ENCODE measurements at places on chromosomes 13 and 19. TPM values are rescaled to one million over a fixed set of nuclear protein-coding genes. Genes with fewer than 3 reads are reported as not detected.
A peak's percentile ranks its signal among the peaks of the same experiment; 100 is the strongest.

DNA sequence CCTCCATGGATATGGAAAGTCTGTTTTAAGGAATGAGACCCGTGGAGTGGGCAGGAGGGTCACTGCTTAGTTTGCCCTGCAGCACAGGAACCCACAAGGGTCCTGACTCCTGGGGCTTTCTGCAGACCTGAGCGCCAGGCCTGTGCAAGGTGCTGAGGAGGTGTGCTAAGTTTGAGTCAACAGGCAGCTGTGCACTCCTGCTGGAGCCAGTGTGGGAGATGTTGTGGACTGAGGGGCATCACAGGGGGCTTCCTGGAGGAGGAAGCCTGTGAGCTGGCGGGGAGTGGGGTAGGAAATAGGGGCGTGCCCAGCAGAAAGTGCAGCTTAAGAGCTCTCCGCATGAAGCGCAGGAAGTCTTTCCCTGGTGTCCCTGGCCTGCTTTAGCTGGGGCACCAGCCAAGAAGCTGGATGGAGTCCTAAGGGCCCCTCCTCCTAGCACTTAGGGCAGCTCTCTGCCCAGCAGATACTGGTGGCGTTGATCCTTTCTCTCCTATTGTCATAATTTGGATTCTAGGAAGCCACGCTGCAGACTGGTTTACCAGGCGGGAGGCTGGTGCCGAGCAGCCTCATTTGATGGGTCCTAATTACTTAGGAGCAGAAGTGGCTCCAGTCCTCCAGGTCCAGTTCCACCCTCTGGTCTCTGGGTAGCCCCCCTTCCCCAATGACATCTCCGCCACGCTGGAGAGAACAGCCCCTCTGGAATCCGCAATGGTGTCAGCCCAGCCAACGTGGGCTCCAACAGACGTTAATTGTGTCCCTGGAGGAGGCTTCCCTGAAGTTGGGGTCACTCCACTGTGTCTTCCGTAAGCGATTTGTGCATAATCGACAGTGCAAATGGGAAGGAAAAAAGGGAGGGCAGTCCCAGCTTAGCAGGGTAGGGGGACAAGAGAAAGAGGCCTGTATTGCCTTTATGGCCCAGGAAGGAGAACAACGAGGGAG, 309.2 kb downstream of the ZNF536 start:
- DNase-seq = no peak

DNA sequence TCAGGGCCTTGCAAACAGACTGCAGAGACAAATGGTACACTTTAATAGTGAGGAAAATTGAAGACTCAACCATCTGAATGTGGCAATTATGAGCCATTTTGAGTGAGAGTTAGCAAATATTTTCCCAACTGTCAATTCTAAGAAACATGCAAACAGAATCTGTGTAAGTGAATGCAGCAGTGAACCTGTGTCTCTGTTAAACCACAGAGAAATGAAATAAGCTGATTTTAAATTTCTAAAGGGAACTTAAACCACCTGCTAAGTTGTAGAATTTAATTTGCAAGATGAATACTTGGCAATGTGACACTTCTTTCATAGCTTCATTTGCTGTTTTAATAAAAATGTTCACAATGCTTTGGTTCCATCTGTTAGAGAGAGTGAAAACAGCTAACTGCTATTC, 42.0 kb upstream of the TDRD3 start:
- DNase-seq = no peak

DNA sequence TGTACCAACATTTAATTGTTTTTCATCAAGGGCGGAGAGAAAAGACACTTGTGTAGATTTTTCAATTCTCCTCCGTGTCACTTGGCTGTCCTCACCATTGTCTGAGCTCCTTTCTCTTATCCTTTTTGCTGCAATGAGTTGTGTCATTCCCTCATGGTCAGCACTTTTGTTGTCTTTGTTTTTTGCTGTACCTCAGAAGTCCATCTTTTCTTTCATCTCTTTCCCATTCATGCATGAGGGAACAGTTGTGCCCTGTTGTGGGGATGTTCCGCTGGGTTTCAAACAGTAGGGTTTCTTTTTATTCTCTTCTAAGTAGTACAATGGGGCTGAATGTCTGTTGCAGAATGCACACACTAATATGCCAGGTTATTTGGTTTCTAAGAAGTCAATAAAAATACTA, 222.6 kb downstream of the TM9SF2 start:
- no peak for DNase-seq

GRCh38 chr19:46841458-46842083, 9.1 kb downstream of the AP2S1 start:
- DNase-seq = peak; percentile 61

- DNase-seq = no peak
These were observed 63.4 kb downstream of the MLLT1 start for GRCh38 chr19:6216236-6216995.

DNA sequence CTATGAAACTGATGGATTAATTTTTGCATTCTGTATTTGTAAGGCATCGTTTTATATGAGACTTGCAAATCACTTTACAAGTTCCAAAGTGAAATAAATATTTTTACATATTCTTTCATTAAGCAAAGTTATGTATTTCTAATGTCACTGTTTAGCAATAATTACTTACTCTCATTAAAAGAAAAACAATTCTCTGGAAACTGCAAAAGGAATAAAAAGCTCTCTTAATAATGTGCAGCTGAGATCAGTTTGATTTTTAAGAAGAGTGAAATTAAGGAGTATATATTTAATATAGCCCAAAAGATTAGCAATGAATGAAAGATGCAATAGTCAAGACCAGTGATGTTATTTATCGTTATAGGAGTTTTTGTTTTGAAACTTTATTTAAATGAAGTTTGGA, 155.2 kb downstream of the GPC5 start:
- DNase-seq = no peak

GRCh38 chr13:97259798-97260714, 37.9 kb downstream of the MBNL2 start:
- peak; percentile 79 for DNase-seq

DNA sequence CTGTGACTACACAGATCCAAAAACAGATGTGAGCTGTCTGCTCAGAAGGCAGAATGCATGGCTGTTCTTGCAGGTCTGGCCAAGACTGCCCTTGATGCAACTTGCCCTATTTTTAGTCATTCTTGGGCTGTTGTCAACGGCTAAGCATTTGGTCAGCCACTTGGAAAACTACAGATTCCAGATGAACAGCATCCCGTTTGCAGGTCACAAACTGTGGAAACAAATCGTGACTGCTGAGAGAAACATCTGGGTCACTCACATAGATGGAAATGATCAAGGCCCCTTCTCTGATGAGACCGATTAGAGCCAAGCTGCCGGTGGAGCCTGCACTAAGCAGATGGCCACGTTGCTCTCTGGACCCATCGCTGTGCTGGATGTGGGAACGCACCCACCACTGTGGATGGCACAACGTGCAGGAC, 15.4 kb upstream of the METTL21C start:
- no peak for DNase-seq

DNA sequence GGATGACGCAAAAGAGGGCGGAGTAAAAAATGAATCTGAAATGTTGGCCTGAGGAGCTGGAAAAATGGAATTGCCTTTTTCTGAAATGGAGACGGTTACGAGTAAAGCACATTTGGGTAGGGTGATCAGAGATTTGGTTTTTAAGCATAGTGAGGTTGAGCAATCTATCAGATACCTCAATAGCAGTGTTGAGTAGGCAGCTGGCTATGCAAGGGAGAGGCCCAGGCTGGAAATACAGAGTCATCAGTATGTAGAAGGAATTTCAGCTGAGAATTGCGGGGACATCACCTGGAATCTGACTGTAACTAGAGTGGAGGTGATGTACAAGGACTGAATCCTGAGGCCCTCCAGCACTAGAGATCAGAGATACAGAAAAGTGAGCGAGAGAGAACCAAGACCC, 224.8 kb downstream of the LMO7 start:
- DNase-seq = no peak

GRCh38 chr19:18223860-18224524, 2.2 kb downstream of the PDE4C start:
- DNase-seq = peak; percentile 32

DNA sequence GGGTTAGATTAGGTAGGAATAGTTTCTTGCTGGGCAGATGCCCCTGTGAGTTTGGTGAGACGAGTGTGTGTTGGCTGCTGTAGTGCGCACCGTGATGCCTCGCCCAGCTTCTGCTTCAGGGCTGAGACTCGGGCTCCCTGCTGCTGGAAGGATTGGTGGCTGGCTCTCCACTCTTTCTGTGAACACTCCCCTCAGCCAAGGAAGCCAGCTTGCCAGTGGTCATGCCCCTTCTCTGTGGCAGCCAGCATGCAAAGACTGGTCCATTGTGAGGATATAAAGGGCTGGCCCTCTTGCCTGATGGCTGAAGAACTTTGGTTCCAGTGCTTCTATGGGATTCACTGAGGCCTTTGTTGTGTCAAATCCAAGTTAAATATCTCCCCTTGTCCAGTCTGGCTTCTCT, 2.9 kb upstream of the HTR2A start:
- no peak for DNase-seq

- peak; percentile 25 for DNase-seq
These were observed 133.9 kb downstream of the KL start for GRCh38 chr13:33150126-33150525.

DNA sequence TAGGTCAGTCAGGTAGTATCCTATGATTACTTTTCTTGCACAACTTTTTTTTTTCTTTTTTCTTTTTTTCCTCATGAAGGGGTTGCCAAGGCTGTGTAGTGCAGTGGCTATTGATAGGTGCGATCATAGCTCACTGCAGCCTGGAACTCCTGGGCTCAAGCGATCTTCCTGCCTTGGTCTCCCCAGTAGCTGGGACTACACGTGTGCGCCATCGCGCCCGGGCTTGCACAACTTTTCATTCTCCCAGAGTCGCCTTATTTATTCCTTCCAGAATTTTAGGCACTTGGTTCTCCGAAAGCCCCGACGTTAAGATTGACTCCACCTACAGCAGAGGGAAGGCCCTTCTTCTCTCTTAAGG, 867 bp upstream of the ZNF613 start:
- DNase-seq = no peak

DNA sequence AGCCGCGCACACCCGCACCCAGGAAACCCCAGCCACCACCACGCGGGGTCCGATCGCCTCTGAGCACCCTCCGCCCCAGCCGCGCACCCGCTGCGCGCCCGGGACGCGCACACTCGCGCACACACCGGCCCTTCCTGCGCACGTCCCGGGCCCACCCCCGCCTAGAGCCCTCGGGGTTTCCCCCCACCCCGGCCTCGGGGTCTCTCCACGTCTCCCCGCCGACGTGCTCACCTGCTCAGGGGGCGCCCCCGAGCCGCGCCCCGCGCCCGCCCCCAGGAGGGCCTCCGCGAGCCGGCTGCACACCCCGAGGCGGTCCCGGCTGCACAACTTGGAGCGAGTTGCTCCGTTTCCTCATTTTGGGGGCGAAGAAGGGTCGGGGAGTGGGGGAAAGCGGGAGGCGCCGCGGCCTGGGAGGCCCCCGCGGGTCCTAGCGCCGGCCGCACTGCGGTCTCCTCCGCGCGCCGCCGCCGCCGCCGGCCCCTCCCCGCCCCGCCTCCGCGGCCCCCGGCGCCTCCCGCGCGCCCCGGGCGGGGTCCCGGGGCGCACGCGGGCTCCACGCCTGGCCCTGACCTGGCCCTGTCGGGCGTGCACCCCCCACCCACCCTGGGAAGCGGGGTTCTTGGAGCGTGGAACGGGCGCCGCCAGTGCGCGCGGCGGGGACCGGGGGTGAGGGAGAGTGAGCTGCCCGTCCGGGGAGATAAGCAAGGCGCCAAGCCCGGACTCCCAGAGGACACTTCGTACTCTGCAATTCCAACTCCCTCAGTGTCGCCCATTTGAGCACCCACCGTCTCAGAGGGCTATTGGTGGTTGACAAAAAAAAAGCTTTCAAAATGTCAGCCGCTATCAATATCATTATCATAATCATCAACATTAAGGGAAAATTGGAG, at the start of gene MATK:
TSS of gene MATK (minus strand) at position 444 of the 887 bp plus-strand sequence. CDS start 1,246 bp downstream, outside the sequence.
- DNase-seq = no peak

- DNase-seq = no peak
These were observed 5.7 kb upstream of the LYPD3 start for GRCh38 chr19:43471091-43471490.

DNA sequence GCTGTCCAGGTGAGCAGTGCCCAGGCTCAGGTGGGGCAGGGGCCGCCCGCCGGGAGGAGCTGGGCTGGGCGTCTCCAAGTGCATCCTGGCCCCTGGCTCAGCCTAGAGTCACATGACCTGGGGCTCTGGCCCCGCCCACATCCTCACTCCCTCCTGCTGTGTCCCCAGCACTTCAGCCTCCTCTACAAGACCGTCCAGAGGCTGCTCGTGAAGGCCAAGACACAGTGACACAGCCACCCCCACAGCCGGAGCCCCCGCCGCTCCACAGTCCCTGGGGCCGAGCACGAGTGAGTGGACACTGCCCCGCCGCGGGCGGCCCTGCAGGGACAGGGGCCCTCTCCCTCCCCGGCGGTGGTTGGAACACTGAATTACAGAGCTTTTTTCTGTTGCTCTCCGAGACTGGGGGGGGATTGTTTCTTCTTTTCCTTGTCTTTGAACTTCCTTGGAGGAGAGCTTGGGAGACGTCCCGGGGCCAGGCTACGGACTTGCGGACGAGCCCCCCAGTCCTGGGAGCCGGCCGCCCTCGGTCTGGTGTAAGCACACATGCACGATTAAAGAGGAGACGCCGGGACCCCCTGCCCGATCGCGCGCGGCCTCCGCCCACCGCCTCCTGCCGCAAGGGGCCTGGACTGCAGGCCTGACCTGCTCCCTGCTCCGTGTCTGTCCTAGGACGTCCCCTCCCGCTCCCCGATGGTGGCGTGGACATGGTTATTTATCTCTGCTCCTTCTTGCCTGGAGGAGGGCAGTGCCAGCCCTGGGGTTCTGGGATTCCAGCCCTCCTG, 16.8 kb upstream of the CELF5 start:
- no peak for DNase-seq

SOX1 gene
- total RNA-seq = not detected

IGFL2 gene
- 1.3 TPM for total RNA-seq

ZNF729 gene
- total RNA-seq = not detected

PET100 gene
- total RNA-seq = 53.9 TPM

CYP4F8 gene
- not detected for total RNA-seq

CEACAM3 gene
- total RNA-seq = not detected

RHPN2 gene
- 5.5 TPM for total RNA-seq
